ENCODE measurements at places on chromosomes 11 and 22. TPM values are rescaled to one million over a fixed set of nuclear protein-coding genes. Genes with fewer than 3 reads are reported as not detected.

DNA sequence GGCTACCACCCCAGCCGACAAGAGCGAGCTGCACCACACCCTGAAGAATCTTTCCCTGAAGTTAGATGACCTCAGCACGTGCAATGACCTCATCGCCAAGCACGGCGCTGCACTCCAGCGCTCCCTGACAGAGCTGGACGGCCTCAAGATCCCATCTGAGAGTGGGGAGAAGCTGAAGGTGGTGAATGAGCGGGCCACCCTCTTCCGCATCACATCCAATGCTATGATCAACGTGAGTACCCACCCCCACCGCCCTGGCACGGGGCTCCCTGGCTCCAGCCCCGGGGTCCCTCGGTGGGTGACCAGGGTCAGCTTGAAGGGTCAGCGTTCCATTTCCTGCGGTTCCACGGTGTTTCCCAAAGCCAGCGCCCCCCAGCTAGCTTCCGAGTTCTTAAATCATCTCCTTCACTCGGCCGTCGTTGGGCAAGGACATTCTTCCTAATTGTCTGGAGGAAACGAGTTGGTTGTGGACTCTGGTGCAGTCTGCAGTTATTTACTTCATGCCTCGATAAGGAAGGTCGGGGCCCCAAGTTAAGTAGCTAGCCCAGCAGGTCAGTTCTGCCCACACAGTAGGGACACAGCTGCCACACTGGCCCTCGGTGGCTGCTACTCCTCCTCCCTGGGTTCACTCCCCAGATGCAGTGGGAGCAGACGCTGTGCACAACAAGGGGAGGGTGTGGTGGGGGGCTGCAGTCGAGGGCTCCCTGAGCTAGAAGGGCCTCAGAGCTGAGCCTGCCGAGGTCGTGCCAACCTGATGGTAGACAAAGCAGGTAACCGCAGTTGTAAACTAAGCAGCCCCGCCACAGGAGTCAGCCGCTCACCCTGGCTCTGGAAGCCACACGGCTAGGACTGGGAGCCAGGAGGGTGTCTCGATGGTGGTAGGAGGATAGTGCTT lies 97.9 kb downstream of the MORC2 start:
- no peak for DNase-seq

DNA sequence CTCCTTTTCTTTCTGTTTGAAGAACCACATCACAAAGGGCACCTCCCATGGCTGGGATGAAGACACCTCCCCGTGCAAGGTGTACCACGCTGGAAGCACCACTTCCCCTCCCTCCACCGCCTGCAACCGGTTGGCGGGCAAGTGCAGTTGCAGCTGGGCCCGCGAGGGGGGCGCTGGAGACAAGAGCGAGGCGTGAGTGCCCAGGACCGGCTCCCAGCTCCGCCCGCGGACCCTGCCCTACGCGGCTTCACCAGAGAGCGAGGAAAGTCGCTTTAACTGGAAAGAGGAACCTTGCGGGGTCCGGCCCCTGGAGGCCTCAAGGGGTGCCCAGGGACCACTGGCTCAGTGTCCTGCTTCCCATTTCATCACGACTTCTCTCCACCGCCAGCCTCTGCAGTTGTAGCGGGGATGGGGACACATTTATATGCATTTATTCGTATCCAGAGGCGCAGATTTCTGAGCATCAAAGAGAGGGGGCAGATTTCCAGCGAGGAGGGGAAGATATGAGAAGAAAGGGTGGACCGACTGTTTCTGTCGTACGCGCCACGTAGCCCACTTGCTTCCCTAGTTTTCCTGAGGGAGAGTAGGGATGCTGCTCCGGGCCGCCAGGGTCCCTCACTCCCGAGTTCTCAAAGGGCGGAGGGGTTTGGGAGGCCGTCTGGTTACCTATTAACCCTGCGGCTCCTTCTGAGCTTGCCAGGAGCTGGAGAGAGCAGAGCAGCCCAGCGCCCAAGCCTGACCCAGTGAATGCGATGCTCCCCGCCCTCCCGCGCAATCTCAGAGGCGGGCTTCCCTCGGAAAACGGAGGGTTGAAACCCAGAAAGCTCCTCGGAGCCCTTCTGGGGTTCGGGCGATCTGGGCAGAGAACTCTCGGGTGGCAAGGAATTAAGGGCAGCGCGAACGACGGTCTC lies 3.5 kb downstream of the ESAM start:
- DNase-seq, result peak; percentile 33

DNA sequence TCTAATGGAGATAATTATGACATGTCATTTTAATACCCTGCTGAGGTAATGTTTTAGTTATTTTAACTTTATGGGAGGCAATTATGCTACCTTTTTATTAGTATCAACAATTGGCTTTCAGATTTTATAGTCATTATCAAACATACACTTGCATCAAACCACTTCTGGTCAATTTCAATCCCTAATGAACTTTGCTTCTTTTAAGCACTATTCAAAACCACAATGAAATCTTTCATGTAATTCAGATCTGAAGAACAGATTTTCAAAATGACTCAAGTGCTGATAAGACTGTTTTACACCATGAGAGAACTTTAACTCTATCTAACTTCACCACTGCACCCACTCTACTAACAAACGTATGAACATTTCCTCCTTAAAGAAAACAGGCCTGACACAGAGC lies 25.9 kb upstream of the CCDC34 start:
- DNase-seq, result no peak

DNA sequence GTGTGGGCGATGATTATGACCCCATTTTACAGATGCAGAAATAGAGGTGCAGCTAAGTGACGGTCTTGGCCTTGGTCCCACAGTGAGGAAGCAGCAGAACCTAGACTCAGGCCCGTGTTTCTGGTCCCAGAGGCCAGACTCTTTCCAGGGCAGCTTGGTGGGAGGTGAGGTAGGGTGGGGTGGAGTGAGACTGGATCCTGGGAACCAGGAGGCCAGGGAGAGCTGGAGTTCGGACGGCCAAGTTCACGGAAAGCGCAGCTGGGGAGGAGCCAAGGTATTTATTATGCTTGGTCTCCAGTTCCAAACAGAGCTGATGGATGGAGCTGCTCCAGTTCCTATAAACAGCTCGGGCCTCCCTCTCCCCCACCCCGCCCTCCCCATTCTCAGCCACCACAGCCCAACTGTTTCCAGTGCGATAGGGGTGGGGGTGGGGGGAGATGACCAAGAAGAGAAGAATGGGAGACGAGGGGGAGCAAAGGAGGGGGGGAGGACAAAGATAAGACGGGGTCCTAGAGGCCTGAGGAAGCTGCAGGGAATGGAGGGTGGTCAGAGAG lies 16.2 kb downstream of the LRRC32 start:
- no peak for DNase-seq

- DNase-seq, result no peak
Observed at GRCh38 chr11:75879737-75880136, 64.7 kb downstream of the UVRAG start.

DNA sequence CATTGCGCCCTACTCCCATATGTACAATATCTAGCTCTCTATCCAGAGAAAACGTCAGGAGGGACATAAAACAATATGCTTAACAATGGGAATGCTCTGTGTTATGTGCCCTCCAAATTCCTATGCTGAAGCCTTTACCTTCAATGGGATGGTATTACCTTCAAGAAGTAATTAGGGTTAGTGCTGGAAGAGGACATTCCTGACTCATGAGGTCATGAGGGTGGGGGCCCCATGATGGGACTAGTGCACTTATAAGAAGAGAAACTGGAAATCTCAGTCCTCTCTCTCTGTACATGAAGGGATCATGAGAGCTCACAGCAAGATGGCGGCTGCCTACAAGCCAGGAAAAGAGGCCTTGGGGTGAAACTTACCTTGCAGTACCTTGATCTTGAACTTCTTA lies 20.3 kb downstream of the MMP20 start:
- DNase-seq, result peak; percentile 32

DNA sequence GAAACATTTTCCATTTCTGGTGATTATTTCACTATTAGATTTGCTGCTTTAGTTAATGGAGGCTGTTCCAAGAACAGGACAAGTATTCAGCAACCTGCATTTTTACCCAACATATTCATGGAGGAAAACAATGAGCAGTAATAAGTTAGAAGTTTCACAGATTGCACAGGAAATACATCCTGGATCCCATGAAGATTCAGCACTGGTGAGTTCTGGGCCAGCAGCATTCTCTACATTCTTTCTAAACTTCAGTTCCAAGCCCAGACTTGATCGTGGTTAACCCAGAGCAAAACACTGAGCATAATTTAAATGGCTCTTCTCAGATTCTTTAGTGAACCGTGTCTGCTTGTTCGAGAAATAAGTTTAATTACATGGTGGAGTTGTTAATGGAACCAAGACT lies 3.8 kb downstream of the FJX1 start:
- DNase-seq, result peak; percentile 90

DNA sequence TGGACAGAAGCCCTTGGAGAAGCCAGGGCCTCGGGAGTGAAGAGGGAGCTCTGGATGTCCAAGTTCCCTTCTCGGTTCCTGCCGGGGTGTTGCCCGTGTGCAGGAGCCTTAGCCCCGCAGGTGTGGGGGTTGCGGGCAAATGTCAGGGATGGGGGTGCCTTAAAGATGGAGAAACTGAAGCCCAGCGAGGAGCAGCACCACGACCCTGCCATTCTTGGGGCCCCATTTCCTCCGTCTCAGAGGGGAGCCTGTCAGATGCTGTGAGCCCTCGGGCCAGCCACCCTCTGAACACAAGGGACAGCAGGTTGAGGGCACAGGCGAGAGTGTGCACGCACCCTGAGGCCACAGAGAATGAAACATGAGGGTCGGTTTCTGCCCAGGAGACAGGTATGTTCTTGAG lies 6.3 kb downstream of the OSBPL5 start:
- DNase-seq, result no peak

- DNase-seq, result no peak
Observed at GRCh38 chr11:104145062-104145461, 18.9 kb downstream of the PDGFD start.

DNA sequence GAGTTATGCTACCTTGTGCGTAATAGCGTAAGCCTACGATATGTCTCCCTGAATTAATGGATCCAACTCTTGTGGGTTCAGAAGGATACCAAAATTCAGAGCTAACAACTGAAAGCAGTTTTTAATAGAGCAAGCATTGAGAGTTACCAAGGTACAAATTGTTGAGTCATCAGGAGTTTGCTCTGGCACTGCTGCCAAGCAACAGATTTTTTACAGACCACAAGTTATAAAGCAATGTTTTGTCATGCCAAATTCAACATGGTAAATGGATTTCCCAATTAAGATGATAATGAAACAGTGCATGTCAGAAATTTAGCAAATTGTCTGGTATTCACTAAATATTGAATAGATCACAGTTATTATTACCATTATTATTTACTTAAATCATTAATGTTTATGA lies 295.6 kb downstream of the NELL1 start:
- DNase-seq, result no peak

GRCh38 chr11:59283825-59284772 lies 71.4 kb upstream of the MPEG1 start:
- peak; percentile 43 for DNase-seq

- DNase-seq, result no peak
Observed at GRCh38 chr11:59766542-59767224, 11.5 kb downstream of the STX3 start.

GRCh38 chr22:23574877-23575276 lies 5.2 kb downstream of the IGLL1 start:
- DNase-seq, result no peak

- DNase-seq, result no peak
Observed at GRCh38 chr11:94103471-94103870, 25.2 kb upstream of the PANX1 start.

DNA sequence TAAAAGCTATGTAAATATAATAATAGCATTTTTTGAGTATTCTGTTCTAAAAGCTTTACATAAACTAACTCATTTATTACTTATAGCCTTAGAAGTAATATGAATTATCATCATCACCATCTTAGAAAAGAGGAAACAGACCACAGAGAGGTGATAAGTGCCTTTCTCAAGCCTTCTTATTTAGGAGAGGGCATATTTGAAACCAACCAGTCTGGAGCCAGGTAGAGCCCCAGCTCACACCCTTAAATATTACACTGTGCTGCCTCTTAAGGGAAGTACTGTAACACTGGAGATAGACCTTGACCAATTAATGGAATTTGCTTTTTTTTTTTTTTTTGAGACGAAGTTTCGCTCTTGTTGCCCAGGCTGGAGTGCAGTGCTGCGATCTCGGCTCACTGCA lies 2.3 kb downstream of the BCO2 start:
- DNase-seq, result no peak

GRCh38 chr22:20632518-20632917 lies 125.1 kb downstream of the MED15 start:
- no peak for DNase-seq

- DNase-seq, result no peak
Observed at GRCh38 chr11:58652726-58653280, 30.3 kb downstream of the CNTF start.

- peak; percentile 60 for DNase-seq
Observed at GRCh38 chr11:45289369-45289768, 3.2 kb upstream of the SYT13 start.

DNA sequence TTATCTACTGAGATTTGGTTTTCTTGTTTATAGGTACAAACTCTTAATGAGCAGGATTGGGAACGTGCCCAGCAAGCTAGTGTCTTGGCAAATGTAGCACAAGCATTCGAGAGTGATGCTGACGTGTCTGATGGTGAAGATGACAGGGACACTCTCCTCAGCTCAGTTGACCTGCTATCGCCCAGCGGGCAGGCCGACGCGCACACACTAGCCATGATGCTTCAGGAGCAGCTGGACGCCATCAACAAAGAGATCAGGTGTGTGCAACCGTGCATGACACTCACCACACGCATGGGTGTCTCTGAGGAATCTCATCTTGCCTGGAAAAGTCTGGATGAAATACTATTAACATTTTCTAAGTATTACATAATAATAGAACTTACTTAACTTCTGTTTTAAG lies 54.7 kb upstream of the CTTN start:
- no peak for DNase-seq

- DNase-seq, result peak; percentile 23
Observed at GRCh38 chr11:121553389-121553788, 100.6 kb upstream of the SORL1-AS1 start.

- DNase-seq, result no peak
Observed at GRCh38 chr11:113634940-113635575, 71.0 kb downstream of the TMPRSS5 start.

- DNase-seq, result no peak
Observed at GRCh38 chr11:96127596-96127959, 203.7 kb upstream of the MTMR2 start.

DNA sequence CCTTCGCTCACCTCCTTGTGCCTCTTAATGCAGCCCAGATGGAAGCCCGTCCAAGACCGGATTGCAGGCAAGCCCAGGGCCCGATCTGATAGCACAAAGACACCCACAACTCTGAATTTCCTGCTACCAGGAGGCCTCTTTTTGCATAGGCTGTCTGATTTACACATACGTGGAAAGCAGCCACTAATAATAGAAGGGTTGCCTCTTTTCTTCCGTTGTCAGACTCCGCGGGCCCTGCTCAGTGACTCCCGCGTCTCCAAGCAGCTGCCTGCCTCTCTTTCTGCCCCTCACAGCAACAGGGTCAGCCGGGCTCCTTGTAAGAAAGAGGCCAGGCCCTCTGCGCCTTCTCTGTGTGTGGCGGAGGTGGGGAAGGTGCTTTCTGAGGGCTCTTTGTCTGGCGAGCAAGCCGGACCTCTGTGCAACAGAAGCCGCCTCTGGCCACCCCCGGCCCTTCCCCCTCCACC lies 26.7 kb downstream of the FLI1 start:
- DNase-seq, result no peak

Gene SNX32
- 0.11 TPM for total RNA-seq

Gene ARHGAP20
- not detected for total RNA-seq

Gene KRTAP5-8
- not detected for total RNA-seq

Gene CD3D
- not detected for total RNA-seq

Gene HPX
- 0.24 TPM for total RNA-seq

Gene KCNK7
- 0.27 TPM for total RNA-seq

Gene PLAAT3
- total RNA-seq, result 0.14 TPM

Gene FHIP1B
- total RNA-seq, result 16.8 TPM

Gene BTBD18
- total RNA-seq, result not detected

Gene SMIM38
- total RNA-seq, result not detected

Gene DDI1
- total RNA-seq, result not detected

Gene CBX6
- 32.7 TPM for total RNA-seq

Gene SEC14L2
- 43.0 TPM for total RNA-seq

Gene KDM4E
- not detected for total RNA-seq
